Stromal cell of bone marrow (primary cell): ENCODE measurements at places on chromosomes 12 and 14.

DNA sequence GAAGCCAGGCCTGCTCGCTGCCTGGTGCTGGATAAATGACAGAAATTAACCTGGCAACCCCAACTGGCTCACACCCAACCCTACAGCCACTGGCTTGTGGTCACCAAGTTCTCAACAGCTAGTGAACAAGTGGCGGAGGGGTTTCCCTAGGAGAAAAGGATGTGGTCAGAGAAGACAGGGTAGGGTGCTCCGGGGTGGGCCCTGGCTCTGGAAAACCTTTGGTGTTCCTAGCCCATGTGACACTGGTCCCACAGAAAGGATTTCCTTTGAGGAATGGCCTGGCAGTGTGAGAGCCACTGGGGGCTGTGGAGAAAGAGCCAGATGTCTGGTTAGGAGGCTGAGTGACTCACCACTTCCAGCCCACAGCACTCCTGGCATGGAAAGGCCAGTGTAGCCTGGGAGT, 8.7 kb downstream of the SYNE3 start:
- DNase-seq: no peak

- peak; percentile 55 for DNase-seq
Measured at GRCh38 chr12:113152835-113153814, 3.6 kb downstream of the CFAP73 start.

- DNase-seq: no peak
Measured at GRCh38 chr14:90118027-90118426, 56.2 kb downstream of the KCNK13 start.

GRCh38 chr14:64953310-64953654, 10.7 kb upstream of the GPX2 start:
- no peak for DNase-seq

- DNase-seq: no peak
Measured at GRCh38 chr12:8844665-8845064, 22.2 kb downstream of the A2ML1 start.

GRCh38 chr12:3491938-3492792, 1.2 kb downstream of the PRMT8 start:
- peak; percentile 26 for DNase-seq

- DNase-seq: no peak
Measured at GRCh38 chr12:11786638-11787365, 137.3 kb downstream of the ETV6 start.

DNA sequence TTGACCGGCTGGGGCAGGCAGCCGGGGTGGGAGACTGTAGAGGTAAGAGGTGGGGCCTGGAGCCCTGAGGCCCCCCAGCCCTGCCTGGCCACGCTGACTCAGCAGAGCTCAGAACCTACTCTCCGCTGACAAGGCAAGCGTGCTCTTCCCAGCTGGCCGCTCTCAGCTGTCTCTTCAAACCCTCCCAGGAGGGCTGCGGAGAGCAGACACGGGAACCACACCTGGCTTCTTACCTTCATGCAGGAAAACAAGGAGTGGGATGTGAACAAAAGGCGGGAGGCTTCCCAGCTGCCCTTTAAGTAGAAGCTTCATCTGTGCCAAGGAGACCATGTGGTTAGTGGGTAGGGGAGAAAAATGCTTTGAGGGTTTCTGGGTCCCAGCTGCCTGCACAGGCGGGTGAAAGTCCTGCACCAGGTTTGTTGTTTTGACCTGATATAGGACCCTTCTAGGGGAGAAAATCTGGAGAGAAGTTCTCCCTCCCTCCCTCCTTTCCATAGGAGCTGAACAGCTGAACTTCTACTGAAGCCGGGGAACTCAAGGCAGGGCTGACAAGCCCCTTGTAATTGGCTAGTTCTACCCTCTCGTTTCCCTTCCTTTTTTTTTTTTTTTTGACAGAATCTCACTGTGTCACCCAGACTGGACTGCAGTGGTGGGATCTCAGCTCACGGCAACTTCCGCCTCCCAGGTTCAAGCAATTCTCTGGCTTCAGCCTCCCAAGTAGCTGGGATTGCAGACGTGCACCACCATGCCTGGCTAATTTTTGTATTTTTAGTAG, 12.8 kb upstream of the TESC start:
- DNase-seq: no peak
